GM06990 (cell line): ENCODE measurements at places on chromosomes 7 and 10.

DNA sequence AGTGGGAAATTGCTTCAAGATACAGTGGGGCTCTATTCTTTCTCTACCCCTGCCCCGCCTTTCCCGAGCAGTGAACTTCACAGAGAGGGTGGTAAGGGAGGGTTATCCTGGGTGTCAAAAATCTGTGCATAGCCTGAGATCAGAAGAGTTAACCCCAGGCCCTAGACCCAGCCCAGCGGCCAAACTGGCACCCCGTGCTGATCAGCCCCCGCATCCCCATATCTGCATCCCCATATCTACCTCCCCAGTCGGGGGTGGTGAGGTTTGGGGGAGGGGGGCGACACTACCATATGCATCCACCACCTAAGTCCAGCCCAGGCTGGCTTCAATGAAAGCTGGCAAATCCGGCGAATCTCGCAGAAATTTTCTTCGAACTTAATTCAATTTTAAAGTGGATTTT is 7.0 kb upstream of the DLX6 start:
- DNase-seq = no peak

- DNase-seq = no peak
Observed at GRCh38 chr7:99465421-99465768, 572 bp downstream of the ATP5MF start.

- no peak for DNase-seq
Observed at GRCh38 chr7:92987538-92987937, 130.2 kb downstream of the SAMD9 start.

GRCh38 chr10:76026176-76026771 is 594.9 kb downstream of the LRMDA start:
- DNase-seq = no peak

DNA sequence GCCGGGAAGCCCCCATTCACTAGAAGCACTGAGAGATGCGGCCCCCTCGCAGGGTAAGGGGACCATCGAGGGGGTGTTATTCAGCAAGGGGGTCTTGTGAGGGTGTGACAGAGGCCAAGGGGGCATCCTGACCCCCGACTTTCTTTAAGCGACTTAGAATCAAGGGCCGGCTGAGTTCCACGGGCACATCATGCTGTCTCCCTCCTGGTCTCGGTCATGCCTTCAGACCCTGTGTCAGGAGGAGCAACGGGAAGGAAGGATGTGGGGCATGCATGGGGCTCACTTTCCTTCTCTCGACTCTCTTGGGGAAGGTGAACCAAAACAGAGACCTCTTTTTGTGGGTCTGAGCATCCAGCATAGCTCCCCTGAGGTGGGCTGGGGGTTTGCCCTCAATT is 2.5 kb downstream of the ACSL5 start:
- DNase-seq = no peak

DNA sequence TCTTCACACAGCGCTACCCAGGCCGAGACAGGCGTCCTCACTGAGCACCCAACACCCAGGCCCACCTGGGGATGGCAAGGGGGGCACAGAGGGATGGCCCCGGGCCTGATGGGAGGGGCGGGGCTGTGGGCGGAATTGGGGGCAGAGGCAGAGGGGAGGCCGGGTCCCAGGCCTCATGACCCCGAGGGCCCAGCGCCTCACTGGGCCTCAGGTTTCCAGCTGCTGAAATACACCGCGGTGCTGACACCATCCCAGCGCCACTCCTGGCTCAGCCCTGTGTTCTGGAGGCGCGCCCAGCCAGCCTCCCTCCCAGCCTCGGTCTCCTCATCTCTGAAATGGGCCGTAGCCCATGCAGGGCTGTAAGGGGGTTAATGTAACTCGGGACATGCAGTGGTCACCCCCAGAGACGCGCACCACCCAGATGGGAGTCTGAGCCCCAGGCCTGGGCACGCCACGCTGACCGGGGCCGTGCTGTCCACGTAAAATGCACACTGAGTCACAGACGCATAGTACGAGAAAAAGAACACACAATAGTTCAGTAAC is 82.3 kb downstream of the UNCX start:
- DNase-seq = no peak

DNA sequence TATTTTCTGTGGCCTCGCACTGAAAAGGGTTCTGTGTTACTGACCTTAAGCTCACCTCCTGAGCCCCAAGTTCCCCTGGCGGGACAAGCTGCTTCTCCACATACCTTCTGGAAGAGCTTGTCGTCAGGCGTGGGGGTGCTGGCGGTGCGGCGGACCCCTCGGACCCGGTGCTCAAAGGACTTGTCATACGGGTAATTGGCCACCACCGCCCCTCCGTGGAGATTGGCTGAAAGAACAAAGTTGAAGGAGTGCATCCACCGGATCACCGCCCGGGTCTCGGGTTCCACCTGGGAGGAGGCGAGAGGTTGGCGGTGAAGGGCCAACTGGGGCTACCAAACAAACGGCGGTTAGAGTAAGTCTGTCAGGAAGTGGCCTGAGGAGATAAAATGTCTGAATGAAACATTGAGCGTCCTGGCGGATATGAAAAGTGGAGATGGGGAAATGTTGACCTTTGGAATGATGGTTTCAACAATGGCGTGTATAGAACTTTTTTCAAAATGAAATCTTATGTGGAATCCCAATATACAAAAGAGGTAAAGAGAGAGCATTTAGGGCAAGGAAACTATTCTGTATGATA is 16.5 kb downstream of the CPN1 start:
- DNase-seq = no peak

- DNase-seq = no peak
Observed at GRCh38 chr10:102418622-102419268, at the start of gene PSD. Gene PSD (minus strand): TSS chr10:102418785. CDS start chr10:102417038, 1,747 bp downstream.

DNA sequence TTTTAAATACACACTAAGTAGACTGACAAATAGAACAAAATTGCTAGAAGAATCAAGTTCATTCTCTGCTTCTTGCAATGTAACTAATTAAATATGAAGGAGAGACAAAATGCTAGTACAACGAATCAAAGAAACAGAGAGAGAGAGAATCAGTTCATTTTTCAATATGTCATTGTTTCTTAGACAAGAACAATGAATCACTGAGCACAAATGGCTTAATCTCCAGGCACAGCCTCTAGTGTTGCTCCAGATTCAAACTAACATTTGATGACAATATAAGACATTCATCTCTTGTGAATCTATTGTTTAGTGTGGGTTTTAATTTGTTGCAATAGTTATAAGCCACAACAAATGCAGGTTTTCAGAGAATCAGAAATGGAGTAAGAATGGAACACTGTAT is 357.4 kb upstream of the TMEM229A start:
- DNase-seq = no peak
